ENCODE measurements at places on chromosomes 3 and 15.
A peak's percentile ranks its signal among the peaks of the same experiment; 100 is the strongest.

- peak; percentile 85 for DNase-seq
Observed at GRCh38 chr3:161295325-161295724, 74.2 kb downstream of the NMD3 start.

DNA sequence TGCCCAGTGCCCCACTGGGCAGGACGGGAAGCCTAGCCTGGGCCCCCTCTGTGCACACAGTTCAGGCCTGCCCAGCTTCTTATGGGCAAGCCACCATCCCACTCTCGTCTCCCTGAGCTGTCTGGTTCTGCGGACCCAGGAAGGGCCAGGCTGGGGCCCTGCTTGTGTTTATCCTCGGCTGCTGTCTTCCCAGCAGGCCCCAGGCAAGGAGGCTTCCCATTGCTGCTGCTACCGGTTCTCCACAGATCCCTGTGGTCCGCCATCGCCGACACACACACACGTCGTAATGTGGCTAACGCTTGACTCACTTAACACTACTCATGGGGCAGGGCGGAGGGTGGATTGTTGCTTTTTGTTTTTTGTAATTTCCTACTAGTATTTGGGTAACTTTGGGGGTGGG lies 52.4 kb upstream of the SLC6A1 start:
- DNase-seq: no peak

- no peak for DNase-seq
Observed at GRCh38 chr3:127385540-127385870, 97.7 kb upstream of the PRR20G start.

DNA sequence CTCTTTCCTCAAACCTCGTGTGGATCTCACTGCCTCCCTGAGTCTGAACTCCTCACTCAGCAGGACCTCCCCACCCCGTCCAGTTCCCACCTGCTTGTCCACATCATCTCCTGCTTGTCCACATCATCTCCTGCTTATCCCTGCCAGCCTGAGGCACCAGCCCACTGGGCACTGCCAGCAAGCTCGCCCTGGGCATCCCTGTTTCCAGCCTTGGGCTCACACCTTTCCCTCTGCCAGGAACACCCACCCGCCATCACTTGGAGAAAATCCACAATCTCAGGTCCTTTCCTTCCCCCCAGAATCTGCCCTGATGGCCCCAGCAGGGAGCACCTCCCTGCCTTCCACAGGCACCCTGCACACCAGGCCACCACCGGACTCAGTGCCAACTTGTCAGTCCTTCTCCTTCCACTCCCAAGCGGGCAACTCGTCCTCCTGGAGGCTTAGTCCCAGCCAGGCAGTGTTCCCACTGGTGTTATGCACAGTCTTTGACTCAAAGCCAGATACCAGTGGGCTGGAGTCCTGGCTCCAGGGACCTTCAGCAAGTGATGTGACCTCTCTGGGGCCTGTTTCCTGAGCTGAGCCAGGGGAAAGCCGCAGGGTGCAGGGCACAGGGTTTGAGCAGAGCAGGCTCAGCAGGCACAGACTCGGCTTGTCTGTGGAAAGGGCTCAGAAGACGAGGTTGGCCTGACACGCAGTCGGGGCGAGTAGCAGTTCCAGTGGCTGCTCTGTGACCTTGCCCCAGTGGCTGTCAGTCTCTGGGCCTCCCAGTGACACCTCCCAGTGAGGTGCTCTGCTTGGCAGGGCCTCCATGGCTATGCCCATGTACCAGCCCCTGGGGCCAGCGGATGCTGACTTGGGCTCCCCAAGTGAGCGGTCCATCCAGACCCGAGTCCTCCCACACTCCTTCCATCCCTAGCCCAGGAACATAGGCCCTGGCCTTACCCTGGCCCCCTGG lies 9.5 kb upstream of the MESP2 start:
- no peak for DNase-seq

GRCh38 chr3:196207159-196207832 lies 3.9 kb downstream of the ZDHHC19 start:
- DNase-seq: no peak

DNA sequence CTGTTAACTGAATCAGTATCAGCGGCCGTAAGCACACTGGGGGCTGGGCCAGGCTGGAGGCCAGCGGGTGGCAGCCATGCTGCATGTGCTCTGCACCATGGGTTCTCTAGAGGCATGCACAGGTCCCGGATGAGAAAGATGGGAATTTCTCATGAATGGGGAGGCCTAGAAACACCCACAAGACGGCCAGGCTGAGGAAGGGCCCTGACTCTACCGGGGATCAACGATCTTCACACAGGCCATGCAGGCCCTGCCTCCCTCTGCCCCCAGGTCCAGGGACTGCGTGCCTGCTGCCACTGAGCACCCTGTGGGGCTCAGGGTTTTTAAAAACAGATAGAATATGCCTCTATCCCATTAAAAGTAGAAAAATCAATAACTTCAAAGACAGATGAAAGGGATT lies 32.7 kb downstream of the SLC41A3 start:
- DNase-seq: no peak

- peak; percentile 87 for DNase-seq
Observed at GRCh38 chr3:58217209-58217811, 6.5 kb upstream of the DNASE1L3 start.

GRCh38 chr3:65411367-65411766 lies 627.4 kb downstream of the MAGI1 start:
- DNase-seq: no peak

GRCh38 chr3:55617385-55617784 lies 130.3 kb upstream of the WNT5A start:
- DNase-seq: no peak

- no peak for DNase-seq
Observed at GRCh38 chr3:74988095-74988494, 373.6 kb upstream of the CNTN3 start.

DNA sequence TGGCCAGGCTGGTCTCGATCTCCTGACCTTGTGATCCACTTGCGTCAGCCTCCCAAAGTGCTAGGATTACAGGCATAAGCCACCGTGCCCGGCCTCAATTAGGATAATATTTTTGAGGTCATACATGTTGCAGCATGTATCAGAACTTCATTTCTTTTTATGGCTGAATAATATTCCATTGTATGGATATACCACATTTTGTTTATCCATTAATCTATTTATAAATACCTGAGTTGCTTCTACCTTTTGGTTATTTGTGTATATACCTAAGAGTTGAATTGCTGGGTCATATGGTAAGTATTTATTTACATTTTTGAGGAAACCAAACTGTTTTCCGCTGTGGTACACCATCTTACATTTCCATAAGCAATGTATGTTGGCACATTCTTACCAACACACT lies 18.1 kb upstream of the PYGO1 start:
- no peak for DNase-seq

DNA sequence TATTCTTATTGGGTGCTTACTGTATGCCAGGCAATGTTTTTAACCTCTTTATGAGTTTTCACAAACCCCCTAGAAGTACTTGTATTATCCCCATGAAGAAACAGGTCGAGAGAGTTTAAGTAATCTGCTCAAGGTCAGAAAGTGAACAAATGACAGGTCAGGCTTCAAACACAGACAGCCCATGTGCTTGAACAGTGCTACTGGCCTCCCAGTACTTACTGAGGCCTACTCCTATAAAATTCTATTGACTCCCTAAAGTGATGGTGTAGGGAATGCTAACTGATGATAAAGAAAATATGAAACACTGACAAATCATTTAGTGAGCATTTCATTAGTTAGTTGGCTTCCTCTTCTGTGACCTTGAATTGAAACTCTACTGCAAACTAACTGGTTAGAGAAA lies 4.2 kb upstream of the CNBP start:
- no peak for DNase-seq

GRCh38 chr15:53108319-53108718 lies 318.2 kb upstream of the ONECUT1 start:
- no peak for DNase-seq

GRCh38 chr3:104735691-104736090 lies 631.0 kb upstream of the ALCAM start:
- DNase-seq: no peak

DNA sequence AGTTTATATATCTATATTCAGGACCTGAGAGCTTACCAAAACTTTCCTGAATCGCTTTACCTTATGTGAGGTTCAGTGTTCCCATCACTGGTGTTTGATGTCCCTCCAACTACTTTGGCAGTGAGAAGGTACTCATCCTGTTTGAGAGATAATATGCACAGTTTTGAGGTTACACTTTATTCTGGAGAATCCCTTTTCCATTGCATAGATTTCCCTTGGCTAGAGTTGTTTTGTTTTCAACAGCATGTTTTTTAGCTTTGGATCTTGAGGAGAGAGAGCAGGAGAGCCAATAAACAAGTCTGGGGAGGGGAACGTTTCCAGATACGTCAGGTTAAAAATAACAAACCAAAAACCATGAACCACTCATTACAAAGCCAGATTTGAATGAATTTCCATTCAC lies 33.6 kb downstream of the CD200 start:
- no peak for DNase-seq

DNA sequence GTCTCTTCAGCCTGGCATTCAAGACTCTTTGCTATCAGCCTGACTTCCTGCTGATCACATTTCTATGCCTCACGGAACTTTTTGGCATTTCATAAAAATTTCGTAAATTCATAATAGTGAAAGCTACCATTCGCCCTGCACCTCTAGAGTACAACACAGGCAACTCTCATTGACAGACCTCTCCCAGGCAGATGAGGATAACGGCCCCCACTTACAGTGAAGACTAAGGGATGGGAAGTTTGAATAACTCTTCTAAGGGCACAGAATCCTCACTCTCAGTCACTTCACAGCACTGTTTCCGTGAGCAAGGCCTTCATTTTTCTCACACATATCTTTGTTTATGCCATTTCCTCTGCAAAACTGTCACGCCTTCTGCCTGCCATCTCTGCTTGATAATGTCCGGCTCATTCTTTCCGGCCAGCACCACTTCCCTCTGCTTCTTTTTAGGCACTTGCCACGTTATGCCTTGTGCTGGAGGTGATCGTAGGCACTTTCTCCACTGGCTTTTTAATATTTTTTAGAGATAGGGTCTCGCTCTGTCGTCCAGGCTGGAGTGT lies 224.1 kb upstream of the HES1 start:
- DNase-seq: no peak

DNA sequence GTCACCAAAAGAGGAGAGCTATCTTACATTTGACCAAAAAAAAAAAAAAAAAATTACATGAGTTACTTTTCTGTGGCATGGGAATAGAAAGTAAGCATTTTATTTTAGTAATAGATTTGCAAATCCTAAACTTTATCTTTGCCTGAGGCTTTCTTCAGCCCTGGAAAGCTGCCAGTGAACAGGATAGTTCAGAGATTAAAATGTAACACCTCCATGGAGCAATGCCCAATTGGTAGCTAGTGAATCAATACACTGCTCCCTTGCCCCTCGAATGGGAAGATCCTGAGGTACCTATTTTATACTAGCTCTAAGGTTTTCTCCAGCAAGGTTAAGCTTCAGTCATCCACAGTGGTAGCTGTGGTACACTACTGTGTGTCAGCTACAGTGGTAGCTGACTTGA lies 867.1 kb downstream of the NAALADL2 start:
- no peak for DNase-seq

GRCh38 chr3:101941318-101942040 lies 92.2 kb downstream of the NFKBIZ start:
- no peak for DNase-seq

- DNase-seq: no peak
Observed at GRCh38 chr15:40999190-40999589, 45.9 kb downstream of the CHAC1 start.

- DNase-seq: no peak
Observed at GRCh38 chr15:81781395-81781794, 264.4 kb downstream of the MEX3B start.

GRCh38 chr3:122356402-122356801 lies 26.6 kb downstream of the MIX23 start:
- DNase-seq: peak; percentile 46

GRCh38 chr3:157443905-157444796 lies 7.5 kb downstream of the PTX3 start:
- no peak for DNase-seq

GRCh38 chr3:61685755-61686154 lies 124.4 kb downstream of the PTPRG start:
- DNase-seq: peak; percentile 8

GRCh38 chr3:192684151-192684550 lies 43.2 kb downstream of the FGF12 start:
- no peak for DNase-seq

DNA sequence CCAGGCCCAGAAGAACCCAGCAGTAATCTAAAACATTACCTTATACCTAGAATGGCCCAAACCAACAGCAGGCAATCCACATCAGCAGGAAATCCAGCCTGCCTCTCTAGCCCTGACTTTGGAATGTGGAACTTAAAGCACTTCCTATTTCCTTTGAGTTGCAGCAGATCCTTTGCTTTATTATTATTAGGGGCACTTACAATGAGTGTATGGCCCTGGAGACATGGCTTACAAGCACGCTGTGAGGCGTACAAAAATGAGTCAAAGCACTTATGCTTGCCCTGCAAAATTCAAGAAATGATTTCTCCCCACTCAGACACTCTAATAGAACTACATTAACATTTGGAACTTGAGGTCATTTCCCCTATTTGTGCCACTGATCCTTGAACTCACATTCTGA lies 9.5 kb upstream of the KNSTRN start:
- no peak for DNase-seq

- peak; percentile 76 for DNase-seq
Observed at GRCh38 chr3:186839874-186840641, 2.5 kb upstream of the ADIPOQ start.

DNA sequence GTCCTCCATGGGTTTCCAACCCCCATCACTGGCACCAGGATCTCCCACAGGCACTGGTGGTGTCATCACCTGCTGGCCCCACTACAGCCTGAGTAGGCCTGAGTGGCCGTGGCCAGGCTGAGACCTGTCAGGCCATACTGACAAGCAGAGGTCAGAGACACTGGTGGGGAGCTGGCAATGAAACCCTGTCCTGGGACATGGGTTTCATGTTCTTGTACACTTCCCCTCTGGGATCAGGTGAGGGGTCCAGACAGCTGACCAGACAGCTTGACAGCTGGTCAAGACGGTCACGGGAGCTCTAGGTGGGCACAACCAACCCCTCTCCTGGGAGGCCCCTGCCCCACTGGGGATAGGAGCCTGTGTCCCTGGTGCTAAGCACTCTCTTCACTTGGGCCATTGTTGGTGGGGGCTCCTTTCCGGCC lies 13.1 kb downstream of the ZBTB47 start:
- no peak for DNase-seq

DNA sequence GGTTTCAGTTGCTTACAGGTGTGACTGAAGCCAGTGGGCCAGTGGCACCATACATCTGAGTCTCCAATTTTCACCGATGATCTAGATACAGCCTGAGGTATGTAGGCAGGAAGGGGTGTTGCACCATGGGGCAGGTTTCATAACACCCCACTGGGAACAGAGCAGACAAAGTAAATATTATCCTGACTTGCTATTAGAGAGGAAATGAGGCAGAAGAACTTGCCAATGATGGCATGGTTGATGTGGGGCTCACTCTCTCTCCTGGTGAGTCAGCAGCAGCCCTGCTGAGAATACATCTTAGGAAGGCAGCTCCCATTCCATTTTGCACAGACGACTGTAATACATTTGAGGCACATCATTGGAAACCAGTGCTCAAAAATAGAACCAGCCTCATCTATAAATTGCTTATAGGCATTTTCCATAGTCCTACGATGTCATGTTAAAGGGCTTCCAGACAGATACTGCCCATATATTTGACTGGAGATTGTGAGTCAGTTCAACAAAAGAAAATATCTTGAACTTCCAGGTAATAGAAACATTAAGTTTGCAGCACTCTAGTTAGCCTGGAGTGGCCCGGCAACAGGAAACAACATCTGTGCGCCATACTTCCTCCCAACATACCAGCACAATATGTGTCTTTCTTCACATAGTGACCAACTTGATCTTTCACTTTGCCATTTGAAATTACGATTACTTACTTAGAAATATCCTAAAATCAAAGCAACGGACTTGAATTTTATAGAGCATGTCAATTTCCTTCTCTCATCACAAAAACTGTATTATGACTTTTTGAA lies 175.5 kb downstream of the NECTIN3 start:
- peak; percentile 55 for DNase-seq

GRCh38 chr3:180447136-180447535 lies 154.8 kb upstream of the TTC14 start:
- DNase-seq: no peak

All from H4 (cell line).